ENCODE measurements at places on chromosomes 5 and 9.

DNA sequence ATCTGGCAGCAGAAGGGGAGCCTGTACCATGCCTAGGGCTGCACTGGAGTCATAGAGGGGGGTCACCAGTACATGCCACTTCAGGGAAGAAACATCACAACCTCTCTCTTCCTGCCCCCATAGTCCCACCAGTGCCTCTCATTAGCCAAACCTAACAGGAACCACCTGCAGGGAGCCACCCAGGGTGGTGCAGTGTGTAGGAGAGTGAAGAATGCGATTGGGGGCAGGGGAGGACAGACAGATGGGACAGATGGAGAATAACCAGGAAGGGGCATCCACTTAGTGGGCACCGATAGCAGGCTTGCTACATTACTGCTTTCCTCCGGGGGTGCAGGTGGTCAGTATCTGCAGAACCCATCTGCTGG, 19.2 kb downstream of the DAPK1 start:
- DNase-seq = no peak

- DNase-seq = no peak
Observed at GRCh38 chr9:99628285-99628684, 193.4 kb upstream of the NR4A3 start.

- DNase-seq = no peak
Observed at GRCh38 chr5:81794226-81794625, 43.3 kb upstream of the SSBP2 start.

DNA sequence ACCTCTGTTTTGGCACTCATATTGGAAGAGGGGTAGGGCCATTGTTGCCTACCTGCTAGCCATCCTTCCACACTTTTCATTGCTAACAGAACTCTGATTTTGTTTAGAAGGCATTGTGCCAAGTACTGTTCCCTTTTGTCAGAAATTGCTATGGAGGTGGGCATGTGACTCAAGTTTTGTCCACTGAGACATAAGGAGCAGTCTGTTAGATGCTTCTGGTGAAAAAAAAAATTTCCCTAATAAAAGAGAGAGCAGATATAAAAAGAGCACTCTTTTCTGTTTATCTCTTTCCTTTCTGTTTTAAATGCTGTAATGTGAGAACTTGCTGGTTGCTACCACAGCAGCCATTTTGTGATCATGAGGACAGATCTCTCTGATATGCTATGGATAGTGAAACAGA, 21.9 kb upstream of the THG1L start:
- DNase-seq = no peak

DNA sequence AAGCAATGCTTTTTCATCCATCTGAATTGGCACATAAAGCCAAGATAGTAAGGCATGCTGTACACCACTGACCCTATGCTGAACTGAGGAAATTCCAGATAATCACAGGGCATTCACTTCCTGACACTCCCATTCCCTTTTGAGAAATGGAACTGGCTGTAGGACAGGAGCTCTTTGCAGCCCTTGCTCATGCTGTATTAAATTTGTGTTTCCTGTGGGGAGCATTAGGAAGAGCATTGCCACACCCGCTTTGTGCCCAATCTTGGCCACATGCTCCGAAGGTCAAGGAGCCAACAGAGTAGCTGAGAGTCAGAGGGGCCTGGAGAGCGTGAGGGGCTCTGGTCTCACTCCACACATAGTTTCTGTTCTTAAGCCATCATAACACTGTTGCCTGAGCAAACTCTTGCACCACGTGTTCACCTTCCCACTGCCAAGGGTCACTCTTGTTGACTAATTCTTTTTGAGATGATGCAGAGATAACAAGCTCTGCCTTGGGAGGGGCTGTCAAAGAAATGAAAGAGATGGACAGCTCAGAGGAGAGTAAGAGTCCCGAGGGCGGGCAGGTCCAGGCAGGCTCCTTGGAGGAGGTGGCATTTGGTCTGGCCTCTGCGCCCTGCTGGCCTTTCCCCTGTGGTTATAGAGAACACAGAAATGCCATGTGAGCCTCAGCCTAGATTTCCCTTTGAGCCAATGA, 31.7 kb upstream of the ARAP3 start:
- DNase-seq = no peak

- DNase-seq = no peak
Observed at GRCh38 chr5:80187421-80188090, 68.3 kb downstream of the SERINC5 start.

DNA sequence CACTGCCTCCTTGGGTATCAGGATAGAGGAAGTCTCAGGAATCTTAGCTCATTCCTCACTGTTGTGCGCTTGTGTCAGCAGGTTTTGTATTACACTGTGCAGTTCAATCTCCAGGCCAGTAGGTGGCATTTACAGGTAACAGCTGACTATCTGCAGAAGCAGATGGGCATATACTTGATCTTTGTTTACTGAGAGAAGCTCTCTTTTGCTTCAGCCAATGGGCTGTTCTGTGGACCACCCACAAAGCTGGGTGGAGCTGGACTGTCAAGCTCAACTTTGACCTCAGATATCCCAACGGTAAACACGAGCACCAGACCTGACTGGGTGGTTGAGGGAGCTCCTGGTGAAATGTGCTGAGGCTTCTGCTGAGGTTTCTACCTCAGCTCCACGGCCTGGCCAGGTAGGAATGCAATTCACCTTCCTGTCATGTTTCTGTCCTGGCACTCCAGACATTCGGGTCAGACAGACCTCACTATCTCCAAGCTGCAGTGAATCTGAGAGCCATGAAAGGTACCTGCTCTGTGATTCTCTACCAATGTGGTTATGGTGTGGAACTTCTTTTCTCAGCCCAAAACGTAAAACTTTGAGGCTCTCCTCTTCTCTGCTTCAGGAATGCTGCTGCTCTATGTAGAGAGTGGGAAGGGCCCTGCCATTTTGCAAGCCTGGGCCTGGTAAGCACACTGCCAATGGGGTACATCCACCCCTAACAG, 167.9 kb upstream of the ACTBL2 start:
- peak; percentile 8 for DNase-seq

DNA sequence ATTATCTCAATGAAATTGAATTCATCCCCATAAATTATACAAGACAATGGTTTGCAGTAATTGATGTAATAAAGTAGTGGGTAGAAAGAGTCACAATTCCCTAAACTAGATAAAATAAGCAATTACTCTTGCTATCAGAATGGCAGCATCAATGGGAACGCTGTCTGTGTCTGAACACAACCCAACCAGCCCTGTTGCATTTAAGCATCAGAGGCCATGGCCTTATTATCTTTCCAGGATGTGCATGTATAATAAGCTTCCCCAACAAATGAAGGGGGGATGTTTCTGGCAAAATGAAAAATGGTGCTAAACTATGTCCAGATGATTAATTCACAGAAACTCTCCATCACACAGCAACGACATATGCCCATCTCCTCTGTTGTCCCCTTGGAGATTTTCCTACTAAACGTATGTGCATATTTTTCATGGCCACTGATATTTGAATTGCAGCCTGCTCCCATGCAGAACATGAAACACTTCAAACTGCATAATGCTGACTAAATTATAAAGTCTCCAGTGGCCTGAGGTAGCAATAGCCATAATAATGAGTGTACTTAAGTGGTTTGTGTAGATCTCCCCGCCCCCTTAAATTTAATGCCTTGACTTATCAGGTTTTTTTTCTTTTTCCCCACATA, 306.9 kb upstream of the ADAMTS16 start:
- DNase-seq = no peak

- peak; percentile 48 for DNase-seq
Observed at GRCh38 chr5:95822542-95823181, at the start of gene GLRX. GLRX (minus strand) TSS chr5:95822726; CDS start chr5:95822662, 64 bp downstream.
